Osteoblast (primary cell): ENCODE measurements at places on chromosomes 6 and 20. TPM values are rescaled to one million over a fixed set of nuclear protein-coding genes. Genes with fewer than 3 reads are reported as not detected.

DNA sequence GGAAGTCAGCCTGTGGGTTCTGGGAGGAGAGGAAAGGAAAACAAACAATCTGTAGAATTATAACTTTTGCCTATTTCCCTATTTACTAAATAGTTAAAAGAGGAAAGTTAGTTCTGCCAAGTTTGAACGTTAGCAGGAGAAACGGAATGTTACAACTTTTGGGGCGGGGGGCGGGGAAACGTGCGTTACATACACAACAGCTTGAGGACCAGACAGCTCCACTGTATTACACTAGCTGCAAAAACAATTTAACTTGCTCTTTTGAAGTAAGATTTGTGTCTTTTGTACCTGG is 498 bp upstream of the PRDM1 start:
- H3K4me1 ChIP-seq, result peaks cover 64% of the 10 kb centered on the region
- peak overlapping the region; percentile 81 for H3K4me3 ChIP-seq
- DNase-seq, result no peak
- H3K27ac ChIP-seq, result peak overlapping the region; percentile 86
- no peaks in the 10 kb centered on the region for H3K27me3 ChIP-seq

- H3K4me3 ChIP-seq, result no peak overlapping the region
- no peak overlapping the region for H3K27ac ChIP-seq
- no peak for DNase-seq
- H3K27me3 ChIP-seq, result peaks cover 70% of the 10 kb centered on the region
Observed at GRCh38 chr20:62554214-62554897, 78.6 kb upstream of the GATA5 start.

- no peak for DNase-seq
- no peak overlapping the region for H3K27ac ChIP-seq
- H3K4me1 ChIP-seq, result no peaks in the 10 kb centered on the region
Observed at GRCh38 chr20:59120491-59120890, 43.1 kb upstream of the ZNF831 start.

Gene KHDRBS2
- not detected in 2 replicates for total RNA-seq

Gene MCHR2
- not detected in 2 replicates for total RNA-seq
